HS-5 (cell line): ENCODE measurements at places on chromosomes 7 and 10.

DNA sequence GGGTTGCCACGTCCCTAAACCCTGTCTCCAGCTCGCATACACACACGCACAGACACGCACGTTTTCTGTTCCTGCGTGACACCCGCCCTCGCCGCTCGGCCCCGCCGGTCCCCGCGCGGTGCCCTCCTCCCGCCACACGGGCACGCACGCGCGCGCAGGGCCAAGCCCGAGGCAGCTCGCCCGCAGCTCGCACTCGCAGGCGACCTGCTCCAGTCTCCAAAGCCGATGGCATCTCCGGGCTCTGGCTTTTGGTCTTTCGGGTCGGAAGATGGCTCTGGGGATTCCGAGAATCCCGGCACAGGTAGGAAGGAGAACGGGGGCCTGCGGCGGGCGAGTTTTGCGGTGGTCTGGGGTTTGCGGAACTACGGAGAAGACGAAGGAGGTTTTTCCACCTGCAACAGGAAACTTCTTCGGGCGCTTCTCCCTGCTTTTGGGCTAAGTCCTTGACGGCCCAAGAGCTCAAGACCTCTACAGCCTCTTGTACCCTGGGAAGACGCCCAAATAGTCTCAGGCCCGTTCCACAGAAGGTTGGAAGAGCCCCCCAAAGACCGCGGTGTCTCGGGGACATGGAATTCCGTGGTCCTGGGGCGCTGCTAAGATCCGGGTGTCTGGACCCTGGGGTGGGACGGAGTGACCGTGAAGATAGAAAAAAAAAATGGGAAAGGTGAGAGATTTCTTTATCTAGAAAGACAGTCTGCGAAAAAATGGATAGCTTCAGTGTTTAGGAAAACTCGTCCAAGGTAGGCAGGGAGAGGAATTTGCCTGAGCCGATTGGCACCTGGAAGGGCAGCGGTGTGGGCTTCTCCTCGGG, at the start of gene GAD2:
Gene GAD2 (plus strand): TSS at position 190 of the 811 bp plus-strand sequence. CDS start 36 bp downstream, at position 226.
- DNase-seq = no peak

DNA sequence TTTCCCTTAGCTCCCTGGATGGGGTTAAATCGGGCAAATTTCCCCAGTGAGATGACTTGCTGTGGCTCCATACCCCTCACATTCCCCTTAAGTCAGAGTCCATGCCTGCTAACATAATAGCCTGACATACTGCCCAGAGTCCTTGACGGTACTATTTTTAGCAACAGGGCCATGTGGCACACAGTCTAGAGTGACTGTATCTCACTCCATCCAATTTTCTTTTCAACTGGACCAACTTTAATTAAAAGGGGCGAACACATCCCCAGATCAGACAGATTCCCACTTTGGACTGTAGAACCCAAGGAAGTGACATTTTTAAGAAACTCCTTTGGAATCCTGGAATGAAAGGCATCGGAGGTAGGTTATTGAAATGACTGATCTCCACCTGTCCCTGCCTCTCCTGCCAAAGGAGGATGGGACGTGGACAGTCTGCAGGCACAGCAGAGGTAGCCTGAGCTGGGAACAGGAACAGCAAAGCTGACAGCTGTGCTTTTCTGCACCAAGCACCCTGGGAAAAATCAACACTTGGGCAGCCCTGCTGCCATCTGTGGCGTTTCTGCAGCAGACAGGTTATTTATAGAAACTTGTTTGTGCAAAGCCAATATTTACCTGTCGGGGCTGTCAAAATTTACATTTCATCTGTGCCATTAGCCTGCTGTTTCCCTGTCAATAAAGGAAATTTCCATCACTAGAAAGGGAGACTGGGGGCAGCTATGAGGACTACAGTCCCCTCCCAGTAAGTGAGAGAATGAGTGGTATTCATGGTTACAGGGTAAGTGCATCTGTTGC, 221.5 kb upstream of the AOAH start:
- DNase-seq = no peak

GRCh38 chr7:100803398-100804161, 23.7 kb downstream of the EPHB4 start:
- no peak for DNase-seq

DNA sequence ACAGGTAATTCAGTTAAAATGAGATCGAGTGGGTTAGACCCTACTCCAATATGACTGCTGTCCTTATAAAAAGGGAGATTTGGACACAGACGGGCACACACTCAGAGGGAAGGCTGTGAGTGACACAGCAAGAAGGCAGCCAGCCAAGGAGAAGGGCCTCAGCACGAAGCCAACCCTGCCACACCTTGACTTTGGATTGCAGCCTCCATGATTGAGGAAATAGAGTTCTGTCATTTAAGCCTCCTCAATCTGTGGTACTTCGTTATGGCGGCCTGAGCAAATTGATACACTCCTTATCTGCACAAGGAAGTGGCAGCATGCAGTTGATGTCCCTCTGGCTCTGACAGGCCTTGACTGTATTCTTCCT, 43.8 kb downstream of the SH2D4B start:
- no peak for DNase-seq

DNA sequence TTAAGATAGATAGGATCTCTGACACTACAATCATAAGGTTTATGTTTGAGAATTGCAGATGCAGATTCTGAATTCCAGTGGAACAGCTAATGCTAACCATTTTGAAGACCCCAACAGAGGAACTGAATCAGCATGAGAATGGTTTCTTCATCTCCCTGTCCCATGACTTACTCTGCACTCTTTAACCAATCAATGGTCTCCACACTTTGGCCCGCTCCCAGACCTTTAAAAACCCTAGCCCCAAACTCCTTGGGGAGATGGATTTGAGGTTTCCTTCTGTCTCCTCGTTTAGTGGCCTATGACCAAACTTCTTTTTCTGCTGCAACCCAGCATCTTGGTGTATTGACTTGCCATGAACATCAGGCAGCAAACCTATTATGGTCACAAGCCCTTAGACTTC, 804.9 kb downstream of the LRMDA start:
- no peak for DNase-seq

- DNase-seq = no peak
Observed at GRCh38 chr10:132095403-132096113, 29.8 kb downstream of the JAKMIP3 start.

- DNase-seq = no peak
Observed at GRCh38 chr7:155648752-155649339, 4.4 kb downstream of the RBM33 start.

DNA sequence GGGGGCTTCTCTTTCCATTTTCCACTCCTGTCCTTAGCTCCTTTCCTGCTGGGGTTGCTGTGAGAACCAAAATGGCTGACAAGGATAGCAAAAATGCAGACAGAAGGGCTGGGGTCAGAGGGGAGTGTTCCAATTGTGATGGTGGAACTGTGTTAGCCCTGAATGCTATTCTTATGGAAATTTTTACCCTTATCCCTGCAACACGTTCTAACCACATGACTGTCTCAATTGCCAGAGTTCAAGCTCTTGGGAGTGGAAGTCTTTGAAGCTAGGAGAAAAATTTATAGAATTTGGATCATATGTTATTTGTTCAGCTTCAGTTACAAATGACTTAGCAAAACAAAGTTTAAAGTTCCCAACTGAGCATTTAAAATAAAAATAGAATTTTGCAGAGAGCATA, 134.1 kb downstream of the ADCYAP1R1 start:
- DNase-seq = no peak

- DNase-seq = no peak
Observed at GRCh38 chr10:24425151-24425550, 216.2 kb downstream of the KIAA1217 start.

DNA sequence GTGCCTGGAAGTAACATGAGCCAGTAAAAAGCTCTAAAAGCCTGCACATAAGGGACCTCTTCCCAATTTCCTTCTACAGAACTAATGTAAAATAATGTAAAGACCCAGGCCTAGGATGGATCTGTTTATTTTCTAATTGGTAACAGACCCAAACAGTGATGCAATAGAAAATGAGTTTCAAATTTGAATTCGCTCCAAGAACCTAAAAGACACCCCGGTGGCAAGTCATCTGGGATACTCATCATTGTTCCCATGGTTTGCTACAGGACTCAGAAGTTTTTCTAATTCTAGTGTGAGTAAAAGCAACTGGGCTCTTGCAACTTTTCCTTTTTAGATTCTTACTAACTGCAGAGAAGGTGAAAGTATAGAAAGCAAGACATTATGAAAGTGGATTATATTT, 271.3 kb upstream of the CACNA2D1 start:
- DNase-seq = peak; percentile 13

DNA sequence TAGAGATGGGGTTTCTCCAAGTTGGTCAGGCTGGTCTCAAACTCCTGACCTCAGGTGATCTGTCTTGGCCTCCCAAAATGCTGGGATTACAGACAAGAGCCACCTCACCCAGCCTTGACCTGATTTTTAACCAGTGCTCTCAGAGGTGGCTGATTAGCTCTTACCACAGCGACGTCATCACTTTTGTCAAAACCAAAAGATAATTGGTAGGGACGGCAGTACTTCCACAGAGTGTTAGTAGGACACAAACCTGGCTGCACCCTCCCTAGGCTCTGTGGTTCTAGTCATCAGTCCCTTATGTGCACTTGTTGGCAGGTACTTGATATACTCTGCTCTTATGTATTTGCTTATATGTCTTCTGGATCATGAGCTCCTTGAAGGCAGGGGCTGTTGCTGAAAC, 74.0 kb downstream of the GPR141 start:
- no peak for DNase-seq

- DNase-seq = no peak
Observed at GRCh38 chr10:104541820-104542219, 99.3 kb upstream of the SORCS3 start.

- DNase-seq = no peak
Observed at GRCh38 chr7:79823246-79823951, 311.2 kb upstream of the GNAI1 start.

- DNase-seq = no peak
Observed at GRCh38 chr10:17427666-17428350, 26.6 kb downstream of the ST8SIA6 start.

DNA sequence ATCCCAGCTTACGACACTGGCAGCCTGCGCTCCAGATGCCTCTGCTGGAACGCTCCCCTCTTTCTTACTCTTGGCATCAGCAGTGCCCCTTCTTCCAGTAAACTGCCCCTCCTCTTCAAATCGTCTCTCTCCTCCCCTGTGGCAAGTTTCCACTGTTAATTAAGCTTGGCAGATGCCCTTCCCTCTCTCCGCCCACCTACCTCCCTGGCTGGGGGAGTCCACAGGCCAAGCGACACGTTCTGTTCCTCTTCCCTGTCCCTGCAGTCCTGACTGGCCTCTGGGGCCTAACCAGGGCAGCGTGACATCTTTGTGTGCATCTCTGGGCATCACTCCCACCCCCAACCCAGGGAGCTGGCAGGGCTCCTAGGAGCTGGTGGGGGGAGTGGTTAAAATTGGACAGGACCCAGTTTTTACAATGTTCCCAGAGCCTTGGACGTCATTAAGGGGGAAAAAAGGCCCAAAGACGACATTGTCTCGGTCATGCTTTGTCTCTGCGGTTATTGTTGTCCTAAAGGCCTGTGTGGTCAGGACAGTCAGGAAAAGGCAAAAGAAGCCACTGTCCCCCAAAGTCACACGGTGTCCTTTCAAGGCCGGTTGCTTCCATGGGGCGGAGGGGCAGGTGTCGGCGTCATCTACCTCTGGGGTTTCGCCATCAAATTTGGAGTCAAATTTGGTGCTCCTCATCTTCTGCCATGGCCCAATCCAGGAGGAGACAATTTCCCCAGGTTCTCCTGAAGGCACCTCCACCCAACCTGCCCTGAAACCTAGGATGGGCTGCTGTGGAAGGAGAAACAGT, 54.2 kb downstream of the DLG5 start:
- DNase-seq = no peak

DNA sequence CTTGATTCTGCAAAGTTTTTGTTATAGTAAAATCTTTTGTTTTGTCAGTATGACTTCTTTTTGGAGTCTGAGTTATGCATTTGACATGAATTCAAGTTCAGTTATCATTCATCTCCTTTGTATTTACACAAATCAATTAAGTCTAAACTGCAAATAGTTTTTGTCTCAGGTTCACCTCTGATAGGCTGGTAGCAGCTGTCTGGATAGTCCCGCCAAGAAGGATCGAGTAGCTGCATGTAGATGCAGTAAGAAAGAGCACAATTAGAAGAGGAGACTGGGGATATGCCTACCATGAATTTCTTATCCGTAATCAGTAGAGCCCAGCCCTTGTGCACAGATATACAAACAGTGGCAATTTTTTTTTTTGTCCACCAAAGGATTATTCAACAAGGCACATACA, 392.5 kb upstream of the ETV1 start:
- DNase-seq = no peak

- DNase-seq = no peak
Observed at GRCh38 chr10:13820119-13820963, 233.6 kb downstream of the PRPF18 start.

GRCh38 chr10:86730227-86730626, 26.2 kb upstream of the BMPR1A start:
- no peak for DNase-seq

GRCh38 chr10:71573562-71574518, 145.7 kb downstream of the C10orf105 start:
- no peak for DNase-seq

DNA sequence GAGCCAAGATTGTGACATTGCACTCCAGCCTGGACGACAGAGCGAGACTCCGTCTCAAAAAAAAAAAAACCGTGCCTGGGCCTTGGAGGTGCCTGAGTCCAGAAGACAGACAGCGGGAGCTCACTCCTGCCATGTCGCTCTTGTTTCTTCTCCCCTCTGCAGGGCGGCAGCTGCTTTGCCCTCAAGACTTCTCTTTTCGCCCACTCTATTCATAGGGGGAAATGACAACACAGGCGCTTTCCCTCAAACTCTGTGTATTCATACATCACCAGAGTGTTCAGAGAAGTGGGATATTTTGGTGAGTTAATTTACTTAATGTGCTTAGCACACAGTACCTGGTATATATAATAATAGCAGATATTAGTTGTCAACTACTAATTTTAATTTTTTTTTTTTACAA, 44.5 kb downstream of the FOXK1 start:
- DNase-seq = no peak

DNA sequence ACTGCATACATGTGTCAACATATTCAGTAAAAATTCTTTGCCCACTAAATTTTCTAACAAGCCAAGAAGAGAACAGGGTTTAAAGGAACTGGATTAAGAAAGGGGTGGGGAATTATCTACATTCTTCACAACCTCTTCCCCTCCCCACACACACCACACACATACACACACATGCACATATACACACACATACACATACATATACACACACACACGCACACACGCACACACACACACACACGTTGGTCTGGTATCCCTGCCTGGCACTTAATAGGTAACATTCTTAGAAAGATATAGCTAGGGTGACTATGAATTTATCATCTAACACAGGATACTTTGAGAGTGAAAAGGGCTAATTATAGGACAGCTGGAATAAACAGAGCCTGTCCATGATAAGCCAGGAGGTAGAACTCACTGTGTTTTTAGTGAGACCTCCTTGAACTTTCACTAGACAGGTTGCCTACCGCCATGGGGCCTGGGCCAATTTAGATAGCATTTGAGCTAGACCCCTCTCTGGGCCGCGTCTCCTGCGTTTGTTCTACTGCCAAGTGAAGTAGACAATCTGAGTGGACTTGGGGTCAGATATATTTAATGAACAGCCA, 33.1 kb upstream of the EPC1 start:
- no peak for DNase-seq

GRCh38 chr7:30310674-30311362, 26.4 kb downstream of the ZNRF2 start:
- no peak for DNase-seq

GRCh38 chr10:48671914-48672595, 12.6 kb upstream of the WDFY4 start:
- DNase-seq = no peak

- DNase-seq = peak; percentile 71
Observed at GRCh38 chr7:10802526-10802925, 171.1 kb upstream of the PHF14 start.
